LNCaP clone FGC (cell line): ENCODE measurements at places on chromosomes 7 and 10.

DNA sequence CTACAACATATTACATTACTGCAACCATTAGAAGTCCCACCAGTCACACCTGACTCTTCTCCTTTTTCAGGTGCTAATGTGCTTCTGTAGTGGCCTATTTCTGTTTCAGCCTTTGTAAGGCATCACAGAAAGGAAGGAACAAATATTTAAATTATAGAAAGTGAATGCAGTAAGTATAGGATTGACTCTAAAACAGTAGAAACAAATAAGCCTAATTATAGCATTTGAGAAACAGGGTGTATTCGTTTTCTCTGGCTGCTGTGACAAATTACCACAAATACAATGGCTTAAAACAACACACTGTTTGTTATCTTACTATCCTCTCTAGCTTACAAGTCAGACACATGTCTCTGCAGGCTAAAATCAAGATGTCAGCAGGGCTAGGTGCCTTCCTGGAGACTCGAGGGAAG lies 69.4 kb downstream of the CCSER2 start:
- no peak for DNase-seq

DNA sequence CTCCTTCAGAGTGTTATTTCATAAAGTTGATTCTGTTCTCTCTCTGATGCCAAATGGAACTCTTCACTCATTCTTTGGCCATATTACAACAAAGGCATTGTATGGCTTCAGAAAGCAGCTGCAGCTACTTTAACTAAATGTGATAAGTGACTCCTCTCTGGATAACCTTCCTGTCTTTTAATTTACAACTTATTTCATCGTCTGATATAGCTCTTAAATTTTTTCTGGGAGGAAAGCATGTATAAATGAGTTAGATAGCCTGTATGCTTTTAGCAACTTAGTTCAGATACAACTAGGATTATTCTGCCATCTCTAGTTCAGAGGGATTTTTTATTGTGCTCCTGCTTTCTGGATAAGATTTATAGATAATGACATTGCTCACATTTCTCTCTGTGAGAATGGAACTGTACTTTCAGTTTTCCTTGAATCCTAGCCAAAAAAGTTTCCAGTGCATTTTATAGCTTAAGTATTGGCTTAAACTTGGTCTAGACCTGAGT lies 57.5 kb downstream of the KLHDC10 start:
- peak; percentile 49 for DNase-seq

- no peak for DNase-seq
Measured at GRCh38 chr7:158382363-158383254, 205.0 kb downstream of the PTPRN2 start.

DNA sequence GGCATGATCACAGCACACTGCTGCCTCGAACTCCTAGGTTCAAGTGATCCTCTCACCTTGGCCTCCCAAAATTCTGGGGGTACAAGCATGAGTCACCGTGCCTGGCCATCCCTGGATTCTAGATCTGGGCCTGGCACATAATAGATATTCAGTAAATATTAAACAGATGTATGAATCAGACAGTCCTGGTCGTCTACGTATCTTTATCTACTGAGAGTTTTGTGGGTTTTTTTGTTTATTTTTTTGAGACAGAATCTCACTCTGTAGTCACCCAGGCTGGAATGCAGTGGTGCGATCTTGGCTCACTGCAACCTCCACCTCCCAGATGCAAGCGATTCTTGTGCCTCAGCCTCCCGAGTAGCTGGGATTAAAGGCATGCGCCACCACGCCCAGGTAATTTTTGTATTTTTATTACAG lies 24.3 kb upstream of the ITGB1 start:
- DNase-seq: no peak

DNA sequence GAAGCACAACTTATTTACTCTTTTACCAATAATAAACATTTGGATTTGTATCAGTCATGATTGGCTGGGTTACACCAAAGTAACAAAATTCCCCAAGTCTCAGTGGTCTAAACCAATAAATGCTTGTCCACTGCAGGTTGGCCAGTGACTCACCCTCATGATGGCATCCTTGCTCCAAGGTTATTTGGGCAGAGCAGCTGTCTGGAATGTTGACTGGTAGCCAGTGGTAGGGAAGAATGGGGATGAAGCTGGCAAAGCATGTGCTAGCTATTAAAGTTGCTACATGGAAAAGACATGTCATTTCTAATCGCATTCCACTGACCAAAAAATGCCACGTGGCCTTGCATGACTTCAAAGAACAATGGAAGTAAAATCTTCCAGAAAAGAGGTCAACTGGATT lies 1168.7 kb upstream of the CELF2 start:
- DNase-seq: no peak

- DNase-seq: no peak
Measured at GRCh38 chr7:47361746-47362215, 220.1 kb downstream of the TNS3 start.

GRCh38 chr7:101625031-101625791 lies 3.9 kb downstream of the MYL10 start:
- DNase-seq: no peak

- DNase-seq: no peak
Measured at GRCh38 chr10:74011017-74011416, 13.1 kb downstream of the VCL start.

- no peak for DNase-seq
Measured at GRCh38 chr7:151377406-151377805, 32.4 kb downstream of the WDR86 start.

GRCh38 chr10:106278383-106278782 lies 886.1 kb downstream of the SORCS1 start:
- no peak for DNase-seq
